ENCODE measurements at places on chromosomes 2 and 18.

- no peak for DNase-seq
These were observed 42.4 kb downstream of the THUMPD2 start for GRCh38 chr2:39736640-39737039.

- no peak for DNase-seq
These were observed 152.8 kb downstream of the B3GNT2 start for GRCh38 chr2:62348700-62349099.

DNA sequence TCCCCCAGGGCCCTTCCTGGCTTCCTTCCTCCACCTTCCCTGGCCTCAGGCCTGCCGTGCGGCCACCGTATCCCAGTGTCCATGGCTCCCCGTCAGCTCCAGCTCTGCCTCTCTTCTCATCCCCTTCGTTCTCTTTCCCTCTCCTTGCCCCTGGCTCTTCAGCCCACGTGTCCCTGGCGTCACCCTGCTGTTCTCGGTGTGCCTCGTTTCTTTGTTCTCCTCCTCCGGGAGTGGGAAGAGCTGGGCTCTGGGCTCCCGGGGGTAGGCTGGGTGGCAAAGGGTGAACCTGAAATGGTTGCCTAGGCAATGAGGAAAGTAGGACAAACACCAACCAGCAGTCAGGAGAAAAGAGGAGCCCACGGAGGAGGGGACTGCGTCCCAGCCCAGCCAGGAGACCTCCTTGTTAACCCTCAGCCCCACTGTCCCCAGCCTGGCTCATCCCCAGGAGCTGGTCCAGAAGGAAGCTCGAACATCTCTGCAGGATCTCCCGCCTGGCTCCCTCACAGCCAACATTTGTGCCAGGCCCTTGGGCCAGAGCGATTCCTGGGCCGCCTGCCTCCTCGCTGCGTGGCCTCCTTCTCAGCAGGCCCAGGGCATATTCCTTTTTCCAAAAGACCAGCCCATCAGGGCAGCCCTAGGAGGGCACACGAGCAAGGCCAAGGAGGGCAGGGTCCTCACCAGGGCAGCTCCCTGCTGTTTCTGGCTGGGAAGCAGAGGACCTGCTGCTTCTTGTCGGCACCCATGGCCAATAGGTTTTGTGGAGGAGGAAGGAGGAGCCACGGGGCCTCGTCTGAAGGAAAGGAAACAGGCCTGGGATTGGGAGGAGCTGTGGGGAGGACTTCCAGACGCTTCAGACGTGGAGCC lies 30.9 kb upstream of the DNMT3A start:
- no peak for DNase-seq

GRCh38 chr18:65735155-65735554 lies 15.7 kb upstream of the CDH7 start:
- peak; percentile 83 for DNase-seq

DNA sequence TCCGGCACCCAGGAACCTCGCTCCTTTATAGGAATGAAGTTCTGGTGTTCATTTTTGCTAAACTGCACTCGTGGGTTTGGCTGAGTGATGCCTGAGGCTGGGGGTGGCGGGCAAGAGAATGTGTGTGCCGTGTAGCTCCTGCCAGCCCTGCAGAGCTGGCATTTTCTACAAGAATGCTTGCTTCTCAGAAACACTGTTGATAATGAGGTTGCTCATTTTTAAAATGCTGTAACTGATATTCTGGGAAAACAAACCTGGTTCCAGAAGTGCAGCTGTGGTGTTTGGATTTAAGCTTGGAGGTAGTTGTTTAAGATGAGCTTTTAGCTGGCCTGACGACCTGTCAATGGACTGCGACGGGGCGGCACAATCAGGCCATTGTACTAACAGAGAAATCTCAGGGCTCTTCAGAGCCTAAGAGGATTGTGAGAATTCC lies 511.9 kb upstream of the TNP1 start:
- no peak for DNase-seq

DNA sequence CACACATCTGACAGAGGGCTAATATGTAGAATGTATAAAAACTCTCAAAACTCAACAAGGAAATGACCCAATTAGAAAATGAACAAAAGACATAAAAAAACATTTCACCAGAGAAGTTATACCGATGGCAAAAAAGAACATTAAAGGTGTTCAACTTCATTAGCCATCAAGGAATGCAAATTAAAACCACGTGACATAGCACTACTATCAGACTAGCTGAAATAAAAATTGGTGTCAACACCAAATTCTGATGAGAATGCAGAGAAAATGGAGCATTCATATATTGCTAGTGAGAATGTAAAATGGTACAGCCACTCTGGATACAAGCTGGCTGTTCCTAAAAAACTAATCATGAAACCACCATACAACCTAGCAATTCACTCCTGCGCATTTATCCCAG lies 128.0 kb downstream of the INSIG2 start:
- no peak for DNase-seq

- no peak for DNase-seq
These were observed 249.4 kb upstream of the KLHL29 start for GRCh38 chr2:23135481-23136100.

DNA sequence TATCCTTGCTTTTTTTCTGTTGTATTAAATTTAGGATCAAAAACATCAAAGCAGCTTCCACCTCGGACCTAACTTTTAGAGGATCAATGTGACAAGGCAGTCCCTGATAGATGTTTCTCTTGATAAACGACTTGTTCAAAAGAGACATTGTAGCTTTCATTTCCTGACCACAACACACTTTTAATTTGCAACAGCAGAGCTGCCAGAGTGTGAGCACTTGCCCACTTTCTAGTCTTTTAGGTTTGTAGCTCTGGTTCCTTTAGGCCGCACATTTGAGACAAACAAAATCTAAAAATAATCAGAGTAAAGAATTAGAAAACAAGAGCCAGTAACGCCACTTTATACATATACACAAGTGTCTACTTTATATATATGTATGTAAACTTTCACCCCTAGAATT lies 3.1 kb downstream of the FIGN start:
- no peak for DNase-seq

DNA sequence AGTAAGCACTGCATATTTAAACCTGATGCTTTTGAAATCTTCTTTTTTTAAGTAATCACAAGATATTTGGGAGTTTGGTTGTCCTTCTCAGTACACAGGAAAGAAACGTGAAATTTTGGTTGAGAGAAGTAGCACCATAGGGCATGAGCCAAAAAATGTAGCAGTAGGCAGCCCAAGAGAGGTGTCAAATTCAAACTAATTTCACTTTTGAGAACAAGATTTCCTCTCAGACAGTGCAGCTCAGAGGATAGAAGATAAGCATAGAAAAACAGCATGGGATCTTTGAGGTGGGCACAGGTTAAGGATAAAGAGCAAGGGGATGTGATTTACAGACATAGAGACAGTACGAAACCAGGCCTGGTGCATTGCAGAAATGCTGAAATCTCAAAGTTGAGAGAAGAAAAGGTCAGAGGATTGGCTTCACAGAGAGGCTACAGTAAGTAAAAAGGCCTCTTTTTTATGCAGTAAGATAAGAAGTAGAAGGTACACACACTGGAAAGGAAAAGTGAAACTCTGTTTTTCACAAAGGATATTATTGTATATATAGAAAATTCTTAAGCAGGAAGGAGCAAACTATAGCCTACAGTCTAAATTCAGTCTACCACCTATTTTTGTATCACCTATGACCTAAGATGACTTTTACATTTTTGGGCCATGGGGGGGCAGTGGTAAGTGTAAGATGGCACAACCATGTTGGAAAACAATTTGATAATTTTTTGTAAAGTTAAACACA lies 89.8 kb downstream of the PKP4 start:
- no peak for DNase-seq

DNA sequence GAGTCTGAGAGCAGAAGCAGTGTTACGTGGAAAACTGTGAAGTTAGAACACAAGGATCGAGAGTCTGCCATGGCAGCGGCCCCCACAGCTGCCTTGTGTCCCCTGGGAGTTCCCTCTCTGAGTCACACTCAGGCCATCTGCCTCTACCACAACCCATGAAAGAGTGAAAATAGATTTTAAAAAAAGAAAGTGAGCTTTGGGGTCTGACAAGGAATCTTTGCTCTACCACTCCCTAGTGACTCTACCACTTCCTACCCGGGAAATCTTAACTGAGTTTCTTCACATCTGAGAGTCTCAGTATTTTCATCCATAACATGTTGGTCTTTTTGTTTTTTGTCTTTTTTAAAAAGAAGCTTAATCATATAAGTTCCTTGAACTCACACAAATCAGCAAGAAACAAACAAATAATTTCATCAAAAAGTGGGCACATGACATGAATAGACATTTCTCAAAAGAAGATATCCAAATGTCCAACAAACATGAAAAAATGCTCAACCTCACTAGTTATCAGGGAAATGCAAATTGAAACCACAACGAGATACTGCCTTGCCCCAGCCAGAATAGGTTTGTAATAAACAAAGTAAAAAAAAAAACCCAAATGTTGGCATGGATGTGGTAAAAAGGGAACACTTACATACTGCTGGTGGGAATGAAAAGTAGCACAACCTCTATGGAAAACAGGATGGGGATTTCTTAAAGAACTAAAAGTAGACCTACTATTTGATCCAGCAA lies 2.4 kb upstream of the MSGN1 start:
- DNase-seq: peak; percentile 99

DNA sequence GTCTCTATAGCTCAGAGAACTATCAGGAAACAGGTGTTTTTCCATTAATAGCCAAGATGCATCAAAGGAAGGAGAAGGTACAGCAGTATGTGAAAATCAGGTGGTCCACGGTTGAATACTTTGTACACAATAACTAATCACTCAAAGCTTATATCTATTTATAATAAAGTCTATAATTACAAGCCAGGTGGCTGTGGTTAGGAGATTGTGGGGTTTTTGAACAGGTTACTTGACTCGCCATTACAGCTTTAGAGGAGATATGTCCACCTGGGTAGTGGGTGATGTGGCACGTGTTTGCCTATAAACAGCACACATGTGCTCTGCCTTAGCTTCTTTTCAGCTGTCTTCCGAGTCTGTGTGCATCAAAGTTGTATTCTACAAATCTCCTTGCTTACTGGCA lies 892.2 kb upstream of the ZEB2 start:
- no peak for DNase-seq

DNA sequence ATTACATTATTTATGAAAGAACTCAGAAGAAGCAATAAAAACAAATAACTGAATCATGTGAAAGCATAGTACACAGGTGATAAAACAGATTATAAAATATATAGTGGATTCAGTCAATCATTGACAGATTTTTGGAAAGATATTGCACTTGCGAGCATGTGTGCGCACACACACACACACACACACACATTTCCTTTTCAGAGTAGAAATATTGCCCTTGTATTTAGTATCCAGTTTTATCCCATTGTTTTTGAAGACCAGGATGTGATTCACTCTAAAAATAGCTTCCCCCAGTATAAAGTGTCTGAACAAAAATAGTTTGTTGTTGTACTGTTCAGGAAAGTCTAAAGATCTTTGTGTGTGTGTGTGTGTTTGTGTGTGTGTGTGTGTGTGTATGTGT lies 145.5 kb downstream of the CALCRL start:
- no peak for DNase-seq

DNA sequence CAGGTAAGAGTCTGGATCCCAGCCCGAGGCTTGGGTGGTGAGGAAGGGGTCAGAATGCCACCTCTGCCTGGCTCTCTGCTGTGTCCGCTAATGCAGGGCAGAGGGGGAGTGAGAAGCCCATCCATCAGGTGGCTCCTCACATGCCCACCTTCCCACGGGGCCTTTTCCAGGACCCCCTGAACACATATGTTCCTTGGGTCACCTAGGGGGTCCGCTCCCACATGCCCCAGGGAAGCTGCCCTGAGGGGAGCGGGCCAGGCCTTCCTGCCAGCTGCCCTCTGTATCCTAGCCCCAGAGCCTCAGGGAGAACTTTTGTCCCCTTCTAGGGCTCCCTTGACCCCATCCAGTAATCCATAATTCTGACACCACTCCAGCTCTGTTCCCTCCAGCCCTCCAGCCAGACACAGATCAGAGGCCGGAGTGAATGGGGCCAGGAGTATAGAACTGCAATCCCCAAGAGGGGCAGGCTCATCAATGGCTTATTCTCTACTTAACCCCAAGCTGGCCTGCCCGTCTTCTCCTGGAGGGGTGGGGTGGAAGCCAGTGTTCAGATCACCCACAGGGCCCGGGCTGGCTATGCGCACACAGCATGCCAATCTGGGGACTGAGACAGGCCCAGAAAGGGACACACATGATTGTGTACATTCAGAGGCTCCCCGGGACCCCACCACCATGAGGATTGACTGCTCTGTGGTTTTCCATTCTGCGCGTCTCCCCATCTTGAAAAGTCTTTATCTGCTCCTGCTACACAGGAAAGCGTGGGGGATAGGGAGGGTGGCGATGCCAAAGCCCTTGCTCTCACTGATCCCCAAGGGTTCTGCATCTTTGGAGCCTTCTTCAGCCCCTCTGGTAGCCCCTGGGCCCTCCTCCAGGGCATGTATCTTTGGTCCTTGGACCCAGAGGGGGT lies 1.1 kb downstream of the EMILIN1 start:
- DNase-seq: no peak
